ENCODE measurements at places on chromosomes 5 and 9.

GRCh38 chr5:104412649-104413240, 850.2 kb upstream of the NUDT12 start:
- no peak for DNase-seq

GRCh38 chr5:181217111-181217802, 5.8 kb upstream of the TRIM41 start:
- peak; percentile 25 for DNase-seq

- DNase-seq = peak; percentile 8
Measured at GRCh38 chr5:75992753-75993152, 90.4 kb upstream of the SV2C start.

DNA sequence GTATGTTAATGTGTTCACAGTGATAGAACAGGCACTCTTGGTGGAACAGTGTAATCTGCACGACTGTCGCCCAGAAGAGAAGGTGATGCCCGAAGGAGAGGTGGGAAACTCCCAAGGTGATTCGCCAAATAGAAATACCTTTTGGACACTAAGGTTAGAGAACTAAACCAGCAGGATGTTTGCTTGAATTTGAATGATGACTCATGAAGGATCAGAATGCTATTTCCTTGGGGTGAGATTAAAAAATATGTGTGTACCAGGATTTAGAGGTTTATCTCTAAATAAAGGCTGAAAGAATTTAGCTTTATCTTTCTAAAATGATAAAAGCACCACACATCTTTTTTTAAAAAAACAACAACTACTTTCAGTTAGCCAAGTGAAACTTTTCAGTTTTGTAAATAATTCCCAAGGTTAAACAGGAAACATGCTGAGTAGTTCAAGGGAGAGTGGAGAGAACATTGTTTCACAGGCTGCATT, 297.4 kb upstream of the TAS2R1 start:
- DNase-seq = no peak

GRCh38 chr5:53327811-53328334, 152.6 kb upstream of the FST start:
- no peak for DNase-seq

- DNase-seq = no peak
Measured at GRCh38 chr9:35172878-35173277, 11.1 kb downstream of the UNC13B start.

DNA sequence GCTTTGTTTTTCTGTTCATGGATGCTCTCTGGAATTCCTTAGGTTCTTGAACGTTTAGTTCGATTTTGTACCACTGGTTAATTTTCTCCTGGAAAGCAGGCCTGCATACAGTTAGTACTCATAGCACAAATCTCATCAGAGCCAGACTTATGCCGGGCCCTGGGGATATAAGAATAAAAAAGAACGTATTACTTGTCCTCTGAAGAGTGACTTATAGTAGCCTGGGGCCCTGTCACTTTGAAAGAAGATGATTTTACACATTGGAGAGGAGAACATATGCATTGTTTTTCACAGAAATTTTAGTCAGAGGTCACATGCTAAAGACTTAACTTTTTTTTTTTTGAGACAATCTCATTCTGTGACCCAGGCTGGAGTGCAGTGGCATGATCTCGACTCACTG, 50.3 kb downstream of the ZNF462 start:
- DNase-seq = no peak

- no peak for DNase-seq
Measured at GRCh38 chr9:4328723-4329122, 28.9 kb upstream of the GLIS3 start.

GRCh38 chr9:110954822-110955291, 83.4 kb downstream of the LPAR1 start:
- no peak for DNase-seq

DNA sequence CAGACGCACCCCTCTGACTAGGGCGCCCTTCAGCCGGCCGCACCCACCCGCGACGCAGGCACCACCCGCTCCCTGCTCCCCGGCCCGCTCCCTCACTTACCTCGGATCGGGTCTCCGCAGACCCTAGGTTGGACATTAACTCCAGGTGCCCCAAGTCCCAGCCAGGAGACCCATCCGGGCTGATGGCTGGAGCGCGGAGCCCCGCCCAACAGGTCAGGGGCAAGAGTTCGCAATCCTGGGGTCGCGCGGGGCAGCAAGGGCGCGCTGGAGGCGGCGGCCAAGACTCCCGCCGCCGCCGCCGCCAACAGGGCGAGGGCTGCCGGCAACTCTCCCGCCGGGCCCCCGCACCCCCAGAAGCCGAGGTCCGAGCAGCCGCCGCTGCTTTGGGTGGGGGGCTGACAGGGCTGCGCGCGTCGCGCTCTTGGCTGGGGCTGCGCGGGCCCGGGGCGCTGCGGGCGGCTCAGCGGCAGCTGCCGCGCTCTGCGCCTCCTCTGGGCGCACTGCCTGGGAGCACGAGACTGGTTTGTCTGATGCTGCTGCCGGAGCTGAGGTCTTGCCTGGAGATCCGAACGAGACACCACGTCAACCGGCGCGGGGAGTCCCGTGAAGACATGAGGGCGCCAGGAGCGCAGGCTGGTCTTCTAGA, at the start of gene GDNF:
GDNF (minus strand) TSS at position 635 of the 646 bp plus-strand sequence. CDS start 5,245 bp downstream, outside the sequence.
- DNase-seq = no peak

DNA sequence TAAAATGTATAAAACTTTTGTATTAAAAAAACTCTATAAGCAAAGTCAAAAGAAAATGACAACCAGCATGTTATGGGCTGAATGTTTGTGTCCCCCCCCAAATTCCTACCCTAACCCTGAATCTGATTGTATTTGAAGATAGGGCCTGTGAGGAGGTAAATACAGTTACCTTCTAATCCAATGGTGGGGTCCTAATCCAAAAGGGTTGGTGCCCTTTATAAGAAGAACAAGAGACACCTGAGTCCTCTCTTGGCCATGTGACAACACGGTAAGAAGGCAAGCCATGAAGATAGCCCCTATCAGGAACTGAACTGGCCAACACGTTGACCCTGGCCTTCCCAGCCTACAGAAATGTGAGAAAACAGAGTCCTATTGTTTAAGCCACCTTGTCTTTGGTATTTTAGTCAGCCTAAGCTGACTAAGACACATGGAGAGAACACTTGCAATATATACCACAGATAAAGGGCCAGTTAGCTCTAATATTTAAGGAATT, 49.7 kb upstream of the AKNA start:
- no peak for DNase-seq

- no peak for DNase-seq
Measured at GRCh38 chr5:59525957-59526356, 367.6 kb downstream of the PDE4D start.

DNA sequence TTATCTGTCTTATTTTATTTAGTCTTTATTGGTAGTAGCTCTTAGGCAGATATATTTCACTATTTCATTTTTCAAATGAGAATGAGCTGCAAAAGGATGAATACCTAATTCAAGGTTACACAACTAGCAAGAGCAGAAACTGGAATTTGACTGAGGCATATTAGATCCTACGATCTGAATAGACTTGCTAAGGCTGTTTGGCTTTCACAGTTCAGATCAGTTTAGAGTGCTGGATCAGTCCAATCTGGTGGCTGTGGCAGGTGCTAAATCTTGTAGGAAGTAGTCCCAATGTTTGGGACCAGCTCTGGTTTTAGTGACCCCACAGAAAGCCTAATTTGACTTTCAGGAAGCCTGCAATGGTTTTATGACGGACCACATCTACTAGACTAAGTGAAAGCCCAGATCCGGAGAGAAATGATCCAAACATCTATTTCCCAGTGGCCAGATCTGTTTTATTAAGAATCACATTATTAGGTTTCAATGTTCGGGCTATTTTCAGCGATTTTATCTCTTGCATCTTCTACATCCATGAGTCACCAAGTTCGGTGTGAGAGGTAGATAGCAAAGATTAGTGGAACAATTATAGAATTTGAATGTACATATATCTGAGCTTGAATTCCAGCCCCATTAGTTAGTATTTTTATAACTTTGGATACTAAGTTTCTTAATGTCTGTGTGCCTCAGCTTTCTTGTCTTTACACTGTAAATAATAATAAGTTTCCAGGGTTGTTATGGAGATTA, 359.5 kb downstream of the ADGRV1 start:
- no peak for DNase-seq

DNA sequence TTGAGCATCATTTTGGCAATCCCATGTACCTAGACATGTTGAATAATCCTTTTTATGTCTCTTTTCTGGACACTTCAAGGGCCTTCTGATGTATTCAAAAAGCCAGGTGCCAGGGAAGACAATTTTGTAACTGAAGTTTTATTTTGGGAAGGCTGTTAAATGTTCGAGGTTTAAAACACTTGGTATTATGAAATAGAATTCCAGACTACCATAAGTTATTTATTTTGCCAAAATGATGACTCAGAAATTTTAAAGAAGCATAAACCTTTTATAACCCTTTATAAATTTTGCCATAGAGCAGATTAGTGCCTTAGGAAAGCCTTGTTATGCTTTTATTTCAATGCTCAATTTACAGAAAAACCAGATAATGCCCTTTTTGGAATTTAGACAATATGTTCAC, 30.3 kb upstream of the UHRF2 start:
- no peak for DNase-seq

- DNase-seq = no peak
Measured at GRCh38 chr9:114722081-114722621, 40.2 kb upstream of the TEX48 start.

DNA sequence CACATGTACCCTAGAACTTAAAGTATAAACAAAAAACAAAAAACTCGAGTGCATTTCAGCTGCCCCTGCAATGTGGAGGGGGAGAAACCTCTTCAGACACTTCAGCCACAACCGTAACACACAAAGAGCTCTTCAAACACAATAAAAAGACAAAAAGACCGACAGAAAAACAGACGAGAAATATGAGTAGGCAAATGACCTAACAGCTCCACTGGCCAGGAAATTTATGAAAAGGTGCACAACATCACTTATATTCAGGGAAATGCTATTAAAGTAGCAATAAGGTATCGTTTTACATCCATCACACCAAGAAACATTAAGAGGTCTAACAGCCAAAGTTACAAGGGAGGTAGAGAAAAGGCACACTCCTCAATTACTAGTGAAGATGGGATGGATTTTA, 6.2 kb downstream of the ZBED3 start:
- no peak for DNase-seq

GRCh38 chr9:136907011-136907914, 20.9 kb downstream of the TRAF2 start:
- DNase-seq = no peak

GRCh38 chr5:143898916-143899591, 87.1 kb downstream of the HMHB1 start:
- DNase-seq = no peak

GRCh38 chr5:5741418-5741817, 318.9 kb downstream of the ICE1 start:
- DNase-seq = no peak

DNA sequence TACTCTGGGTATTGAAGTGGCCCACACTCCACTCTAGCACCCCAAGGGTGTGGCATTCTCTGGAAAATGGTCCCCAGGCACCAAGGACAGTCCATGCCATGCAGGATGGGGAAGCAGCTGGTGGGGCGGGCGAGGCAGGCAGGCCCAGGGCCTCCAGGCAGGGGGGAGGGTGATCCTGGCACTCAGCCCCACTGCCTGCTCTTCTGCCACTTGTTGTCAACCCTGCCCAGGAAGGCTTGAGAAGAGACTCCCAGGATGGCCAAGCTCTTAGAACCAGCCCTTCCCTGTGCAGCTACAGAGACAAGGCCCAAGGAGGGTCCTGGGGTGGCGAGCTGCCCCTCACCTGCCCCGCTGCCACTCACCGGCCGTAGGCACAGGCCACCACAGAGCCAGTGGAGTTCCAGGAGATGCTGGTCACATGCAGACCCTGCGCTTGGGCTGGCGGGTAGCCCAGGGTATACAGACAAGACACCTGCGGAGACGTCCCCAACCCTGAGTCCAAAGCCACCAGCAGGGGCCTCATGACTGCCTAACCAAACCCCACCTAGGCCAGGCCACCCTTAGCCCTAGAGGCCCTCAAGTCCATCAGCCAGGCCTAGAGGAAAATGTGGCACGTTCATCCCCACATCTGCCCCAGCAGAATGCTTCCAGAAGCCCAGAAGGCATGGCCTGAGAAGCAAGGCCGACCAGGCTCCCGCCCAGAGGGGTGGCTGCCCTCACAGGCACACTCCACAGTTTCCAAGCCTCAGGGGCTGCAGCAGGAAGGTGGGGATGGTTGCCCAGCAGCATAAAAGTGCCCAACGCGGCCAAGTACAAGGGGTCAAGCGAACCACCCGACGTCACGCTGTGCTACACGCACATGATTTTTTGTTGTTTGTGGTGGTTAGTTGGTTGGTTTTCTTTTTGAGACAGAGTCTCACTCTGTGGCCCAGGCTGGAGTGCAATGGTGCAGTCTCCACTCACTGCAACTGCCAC, 19.8 kb downstream of the DYNC2I2 start:
- no peak for DNase-seq

DNA sequence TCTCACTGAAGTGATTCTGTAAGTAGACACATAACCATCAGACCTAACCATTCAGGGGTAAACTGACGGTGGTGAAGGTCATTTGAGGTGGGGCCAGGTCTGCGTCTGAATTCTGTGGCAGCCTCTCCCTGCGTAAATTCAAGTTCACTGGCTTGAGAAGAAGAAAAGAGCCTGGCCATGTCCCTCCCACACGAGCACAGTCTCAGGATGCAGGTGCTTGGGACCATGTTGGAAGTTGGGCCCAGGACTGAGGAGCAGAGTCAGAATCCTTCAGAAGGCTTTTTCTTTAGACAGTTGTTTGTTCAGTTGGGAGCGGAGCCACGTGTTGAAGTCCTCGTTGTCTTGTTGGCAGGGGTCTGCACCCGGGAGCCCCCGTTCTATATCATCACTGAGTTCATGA, 24.1 kb downstream of the QRFP start:
- DNase-seq = no peak

GRCh38 chr5:151200913-151201595, 22.8 kb downstream of the CCDC69 start:
- no peak for DNase-seq

DNA sequence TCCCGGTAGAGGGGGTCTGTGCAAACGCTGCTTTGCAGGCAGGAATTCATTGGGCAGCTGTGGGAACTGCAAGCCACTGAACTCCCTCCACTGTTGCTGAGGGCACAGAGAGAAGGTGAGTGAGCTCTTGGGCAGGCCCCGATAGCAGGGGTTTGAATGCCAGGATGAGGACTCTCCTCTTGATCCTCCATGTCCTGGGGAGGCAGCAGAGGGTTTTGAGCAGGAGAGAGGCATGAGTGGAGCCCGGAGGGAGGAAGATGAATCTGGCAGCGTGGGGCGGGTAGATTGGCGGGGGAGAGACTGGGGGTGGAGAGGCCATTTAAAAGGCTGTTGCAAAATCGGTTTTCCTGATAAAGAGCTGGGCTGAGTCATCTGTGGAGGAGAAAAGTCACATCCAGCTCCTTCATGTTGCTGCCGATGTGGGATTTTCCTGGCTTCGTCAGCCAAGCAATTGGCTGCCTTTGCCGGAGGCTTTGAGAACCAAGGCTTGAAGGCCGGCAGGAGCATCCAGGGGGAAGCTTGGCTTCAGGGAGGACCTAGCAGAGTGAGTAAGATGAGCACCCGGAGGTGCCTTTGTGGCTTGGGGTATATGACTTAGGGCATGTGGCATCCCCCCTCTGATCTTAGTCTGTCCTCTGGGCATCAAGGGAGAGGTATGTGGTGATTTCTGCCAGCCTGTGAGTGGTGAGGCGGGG, at the start of gene SYNPO:
SYNPO (plus strand) TSS at position 350 of the 695 bp plus-strand sequence. CDS start 7,616 bp downstream, outside the sequence.
- DNase-seq = no peak
